Subcutaneous preadipocyte (primary cell): ENCODE measurements at places on chromosomes 11 and 22. TPM values are rescaled to one million over a fixed set of nuclear protein-coding genes. Genes with fewer than 3 reads are reported as not detected.

The PC gene
- total RNA-seq = 27.6 and 36.9 TPM in 2 replicates

The CD3G gene
- not detected in 2 replicates for total RNA-seq

The NEFH gene
- 0.37 and 0.78 TPM in 2 replicates for total RNA-seq

The MUC5AC gene
- total RNA-seq = not detected in 2 replicates

The USP2 gene
- under 0.01 TPM in 1 of 2 replicates, not detected in the other for total RNA-seq

The SYT7 gene
- 7.4 and 11.0 TPM in 2 replicates for total RNA-seq

The GRK3 gene
- total RNA-seq = 1.4 and 1.8 TPM in 2 replicates

The OR2AG1 gene
- under 0.01 TPM in 1 of 2 replicates, not detected in the other for total RNA-seq

The CCDC116 gene
- under 0.01 and 0.39 TPM in 2 replicates for total RNA-seq

The OR52H1 gene
- not detected in 2 replicates for total RNA-seq

The TMEM191C gene
- 0.73 and 0.78 TPM in 2 replicates for total RNA-seq
